ENCODE measurements at places on chromosomes 16 and 17.

DNA sequence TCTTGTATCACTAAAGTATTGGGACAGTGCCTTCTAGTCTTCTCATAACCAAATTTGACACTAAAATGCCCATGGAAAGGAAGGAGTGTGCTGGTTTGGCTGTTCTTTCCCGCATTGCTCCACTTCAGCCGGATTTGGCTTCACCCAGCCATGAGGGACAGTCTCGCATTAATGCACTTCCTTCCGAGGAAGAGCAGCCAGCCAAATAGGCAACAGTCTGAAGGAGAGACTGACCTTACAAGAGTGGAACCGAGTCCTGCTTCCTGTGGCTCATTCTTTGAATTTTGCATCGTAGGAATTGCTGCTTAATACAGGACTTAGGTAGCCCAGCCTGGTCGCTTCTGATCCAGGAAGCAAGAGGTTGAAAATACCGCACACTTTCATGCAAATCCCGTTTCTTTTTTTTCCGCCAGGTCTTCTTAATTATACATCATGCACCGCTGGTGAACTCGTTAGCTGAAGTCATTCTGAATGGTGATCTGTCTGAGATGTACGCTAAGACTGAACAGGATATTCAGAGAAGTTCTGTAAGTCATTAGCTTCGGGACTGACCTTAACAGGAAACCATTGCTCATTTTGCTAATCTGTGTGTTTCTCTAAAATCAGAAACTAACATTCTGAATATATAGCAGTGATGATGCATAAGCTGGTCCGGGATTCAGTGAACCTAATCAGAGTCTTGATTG is 38.2 kb downstream of the CLEC16A start:
- DNase-seq: no peak

DNA sequence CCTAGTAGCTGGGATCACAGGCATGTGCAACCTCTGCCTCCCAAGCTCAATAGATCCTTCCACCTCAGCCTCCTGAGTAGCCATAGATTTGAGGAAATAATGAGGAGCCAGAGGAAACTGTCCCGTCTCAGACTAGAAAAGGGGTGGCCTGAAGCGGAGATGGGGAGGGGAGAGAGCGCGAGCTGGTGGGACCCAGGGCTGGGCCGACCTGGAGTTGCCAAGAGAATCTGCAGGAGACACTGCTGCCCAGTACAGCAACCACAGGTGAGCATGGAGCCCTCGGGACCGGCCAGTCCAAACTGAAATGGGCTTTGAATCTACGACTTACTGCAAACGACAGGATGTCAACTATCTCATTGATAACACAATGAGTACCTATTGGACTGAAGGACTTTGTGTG is 24.3 kb downstream of the CD300A start:
- no peak for DNase-seq

DNA sequence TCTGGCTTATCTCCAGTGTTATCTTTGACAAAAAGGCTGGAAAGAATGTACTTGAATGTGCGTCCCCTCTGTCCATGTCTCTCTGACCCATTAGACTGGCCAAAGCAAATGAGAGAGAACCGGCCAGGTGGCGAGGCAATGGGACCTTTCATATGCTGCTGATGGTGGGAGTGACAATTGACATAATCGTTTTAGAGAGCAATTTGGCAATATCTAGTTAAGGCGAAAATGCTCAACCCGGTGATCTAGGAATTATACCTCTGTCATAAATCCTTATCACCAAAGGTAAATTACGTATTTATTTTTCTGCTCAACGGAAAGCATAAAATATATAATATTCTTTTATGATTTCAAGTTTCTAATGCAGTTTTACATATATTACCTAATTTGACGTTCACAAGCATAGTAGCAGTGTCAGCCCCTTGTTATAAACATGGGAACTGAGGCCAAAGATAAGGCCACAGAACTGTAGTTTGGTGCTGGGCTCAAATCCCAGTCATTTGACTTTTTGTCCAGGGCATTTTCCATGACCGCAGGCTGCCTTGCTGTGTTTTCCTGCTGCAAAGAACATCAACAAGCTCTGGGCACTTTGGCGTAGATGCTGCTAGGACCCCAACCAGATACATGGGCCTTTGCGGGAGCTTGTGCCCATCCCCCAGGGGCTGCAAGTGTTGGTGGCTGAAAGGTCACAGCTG is 14.7 kb upstream of the SDK2 start:
- DNase-seq: no peak

DNA sequence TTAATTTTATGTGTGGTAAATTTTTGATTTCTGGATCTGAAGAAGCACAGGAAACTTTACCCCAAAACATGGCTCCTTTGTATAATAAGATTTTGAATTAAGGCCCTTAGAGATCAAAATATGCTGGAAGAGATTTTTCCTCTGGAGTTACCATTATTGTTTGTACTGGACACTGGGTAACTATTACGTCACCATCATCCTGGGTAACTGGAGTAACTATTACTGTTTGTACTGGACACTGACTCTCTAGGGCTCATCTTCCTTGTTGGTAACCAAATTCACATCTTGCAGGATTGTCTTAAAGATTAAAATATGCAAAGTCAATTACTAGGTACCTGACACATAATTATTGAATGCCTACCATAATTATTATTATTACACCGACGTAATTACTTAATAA is 593.8 kb upstream of the GOT2 start:
- no peak for DNase-seq

DNA sequence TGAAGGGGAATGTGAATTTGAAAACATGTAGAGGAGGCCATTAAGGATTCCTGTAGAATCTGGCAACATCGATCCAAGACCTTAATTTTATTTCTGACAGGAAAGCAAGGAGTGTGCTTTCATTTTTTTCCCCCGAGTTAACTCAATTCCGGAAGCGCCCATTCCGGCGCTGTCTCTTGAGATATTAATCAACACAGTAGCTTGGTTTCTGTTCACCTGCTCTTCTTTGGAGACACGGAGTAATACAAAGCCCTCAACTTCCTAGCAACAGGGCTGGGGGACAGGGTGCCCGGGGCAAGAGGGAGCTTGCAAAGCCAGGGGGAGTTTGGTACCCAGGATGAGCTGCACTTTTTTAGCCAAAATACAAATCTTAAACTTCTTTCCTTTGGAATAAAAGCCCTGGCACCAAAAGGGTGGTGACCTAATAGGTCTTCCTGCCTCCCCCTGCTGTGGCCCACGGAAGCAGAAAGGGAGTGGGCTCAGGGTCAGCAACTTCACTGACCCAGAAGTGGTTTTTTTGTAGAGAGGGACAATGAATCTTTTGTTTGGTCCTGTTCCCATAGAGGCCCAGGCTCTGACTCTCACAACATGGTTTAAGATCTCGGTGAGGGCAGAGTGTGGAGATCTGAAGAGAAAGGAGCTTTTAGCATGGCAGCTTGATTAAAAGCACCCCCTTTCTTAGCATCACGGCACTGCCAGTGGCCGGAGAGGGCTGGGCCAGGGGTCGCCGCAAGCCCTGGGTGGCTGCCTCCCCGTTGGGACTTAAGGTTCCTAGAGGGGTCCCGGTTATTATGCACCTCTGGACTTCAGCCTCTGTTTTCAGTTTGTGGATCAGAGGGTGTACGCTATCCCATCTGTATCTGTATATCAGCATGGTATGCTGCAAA is 207.3 kb downstream of the CCDC182 start:
- no peak for DNase-seq

GRCh38 chr16:55557186-55557585 is 9.3 kb upstream of the CAPNS2 start:
- DNase-seq: no peak

- DNase-seq: no peak
These were observed 109.5 kb downstream of the CDH13 start for GRCh38 chr16:82736224-82736623.

- no peak for DNase-seq
These were observed 67.8 kb downstream of the ADCY9 start for GRCh38 chr16:4048481-4048880.

DNA sequence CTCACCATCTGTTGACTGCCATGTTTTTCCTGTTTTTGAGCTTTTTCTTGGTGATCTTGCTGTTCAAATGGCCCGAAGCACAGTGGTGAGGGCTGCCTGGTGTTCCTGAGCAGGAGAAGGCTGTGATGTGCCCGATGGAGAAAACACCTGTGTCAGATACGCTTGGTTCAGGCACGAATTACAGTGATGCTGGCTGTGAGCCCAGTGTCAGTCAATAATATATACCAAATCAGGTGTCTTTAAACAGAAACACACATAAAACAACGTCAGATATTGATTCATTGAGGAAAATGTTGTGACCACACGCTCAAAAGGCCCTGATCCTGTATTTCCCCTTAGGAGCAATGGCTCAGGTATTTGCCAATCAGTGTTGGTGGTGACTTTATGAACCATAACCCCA is 111.7 kb downstream of the SDR42E1 start:
- no peak for DNase-seq

DNA sequence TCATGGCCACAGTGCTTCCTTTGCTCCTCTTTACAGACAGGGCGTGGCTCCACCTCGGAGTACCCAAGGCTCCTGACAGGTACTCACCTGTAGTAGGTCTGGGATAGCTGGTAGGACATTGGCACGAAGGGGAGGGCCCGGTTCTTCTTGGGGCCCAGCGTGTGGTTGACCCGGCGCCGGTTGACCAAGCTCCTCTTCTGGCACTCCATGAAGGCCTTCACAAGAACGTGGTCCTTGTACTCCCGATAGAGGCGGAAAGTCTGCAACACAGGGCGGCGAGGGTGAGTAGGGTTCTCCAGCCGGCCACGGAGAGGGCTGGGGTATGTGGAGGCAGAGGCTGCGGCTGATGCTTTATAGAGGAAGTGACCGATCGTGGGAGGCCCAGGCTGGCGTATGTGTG is 69.7 kb downstream of the IL21R start:
- DNase-seq: no peak

GRCh38 chr16:1168837-1169236 is 15.9 kb downstream of the CACNA1H start:
- DNase-seq: no peak

DNA sequence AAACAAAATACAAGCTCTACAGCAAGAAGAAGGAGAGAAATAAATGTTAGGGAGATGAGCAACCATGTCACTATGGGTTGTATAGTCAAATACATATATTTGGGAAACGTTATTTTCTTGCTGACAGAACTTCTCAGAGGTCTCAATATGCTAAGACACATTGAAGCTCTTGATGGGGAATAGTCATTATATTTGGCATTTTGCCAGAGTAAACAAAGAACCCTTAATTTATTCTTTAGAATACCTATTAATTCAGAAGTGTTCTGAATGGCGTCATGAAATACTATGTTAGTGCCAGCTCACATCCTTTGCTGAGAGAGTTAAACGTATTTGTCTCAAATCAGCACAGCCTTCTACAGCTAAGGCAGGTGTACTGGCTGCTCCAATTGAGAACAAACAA is 458.9 kb downstream of the CDH13 start:
- DNase-seq: no peak

DNA sequence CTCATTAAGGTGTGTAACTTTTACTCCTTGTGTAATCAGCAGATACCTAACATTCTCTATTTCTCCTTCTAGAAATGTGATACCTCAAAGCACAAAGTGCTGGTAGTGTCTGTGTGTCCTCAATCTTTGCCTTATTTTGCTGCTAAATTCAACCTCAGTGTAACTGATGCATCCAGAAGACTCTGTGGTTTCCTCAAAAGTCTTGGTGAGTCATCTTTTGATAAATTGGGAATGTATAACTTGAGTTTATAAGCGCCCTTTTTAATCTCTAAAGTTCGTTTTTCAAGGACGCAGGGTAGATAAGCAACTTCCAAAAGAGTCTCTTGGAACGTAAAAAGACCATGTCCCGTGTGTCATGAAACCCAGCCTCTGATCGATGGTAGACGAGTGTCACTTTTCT is 10.2 kb downstream of the NARF start:
- DNase-seq: no peak

DNA sequence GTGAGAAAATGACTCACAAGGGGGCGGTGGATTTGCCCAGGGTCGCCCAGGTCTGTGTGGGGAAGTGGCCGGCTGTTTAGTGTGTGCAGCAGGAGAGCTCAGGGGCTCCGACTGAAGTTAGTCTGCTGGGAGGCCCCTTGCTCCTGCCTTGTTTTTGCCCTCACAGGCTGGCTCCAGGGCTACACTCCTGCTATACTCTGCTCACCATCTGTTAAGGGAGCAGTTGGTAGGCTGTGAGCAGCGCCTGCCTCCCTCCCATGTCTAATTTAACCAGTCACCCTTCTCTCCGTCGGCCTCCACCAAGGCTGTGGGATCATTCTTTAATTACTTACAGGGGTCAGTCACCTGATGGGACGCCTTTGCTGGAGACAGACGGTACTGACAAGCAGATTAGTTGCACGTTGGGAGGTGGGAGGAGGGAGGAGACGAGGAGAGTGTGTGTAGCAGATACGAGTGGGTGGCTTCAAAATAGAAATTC is 35.5 kb downstream of the KSR1 start:
- no peak for DNase-seq

DNA sequence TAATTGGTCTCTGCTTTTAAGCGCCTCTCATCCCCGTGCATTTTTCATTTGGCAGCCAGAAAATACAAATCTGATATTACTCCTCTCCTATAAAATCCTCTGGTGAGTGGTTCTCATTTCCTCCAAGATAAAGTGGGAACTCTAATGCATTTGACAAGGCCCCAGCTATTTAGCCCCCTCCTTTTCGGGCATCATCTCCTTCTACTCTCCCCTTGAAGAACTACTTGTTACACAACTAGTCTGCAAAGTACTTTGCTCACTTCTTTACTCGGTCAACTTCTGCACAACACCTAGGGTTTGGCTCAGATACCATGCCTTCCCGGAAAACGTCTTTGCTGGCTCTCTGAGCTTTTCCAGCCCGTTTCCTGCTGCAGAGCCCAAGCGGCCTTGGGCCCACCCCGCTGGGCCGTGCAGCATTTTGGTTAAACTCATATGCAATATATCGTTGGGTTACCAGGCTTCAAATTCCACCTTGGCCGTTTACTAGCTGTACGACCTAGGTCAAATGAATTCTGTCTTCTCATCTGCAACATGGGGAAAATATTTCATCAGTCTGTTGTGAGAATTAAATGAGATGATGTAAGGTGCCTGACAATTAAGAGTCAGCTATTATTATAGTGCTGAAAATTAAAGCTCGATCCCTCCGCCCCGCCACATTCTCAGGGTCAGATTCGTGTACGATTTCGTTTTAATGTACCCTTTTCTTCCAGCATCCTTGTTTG is 883 bp upstream of the TAF15 start:
- no peak for DNase-seq

DNA sequence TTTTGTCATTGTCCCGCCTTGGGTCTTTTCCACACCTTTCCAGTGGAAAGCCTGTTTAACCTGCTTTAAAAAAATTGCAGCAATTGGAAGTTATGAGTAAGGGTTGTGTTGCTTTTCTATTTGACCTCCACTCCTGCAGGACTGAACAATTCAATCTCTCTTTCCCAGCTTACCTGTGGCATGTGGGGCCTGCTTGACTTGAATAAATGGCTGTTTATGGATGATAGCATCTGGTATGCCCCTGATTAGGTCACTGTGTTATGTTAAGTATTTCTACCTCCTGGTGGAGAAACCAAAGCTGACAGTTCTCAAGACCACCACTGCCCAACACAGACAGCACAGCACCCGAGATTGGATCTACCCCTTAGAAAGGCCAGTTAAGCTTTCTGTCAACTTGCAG is 64.8 kb upstream of the NOG start:
- DNase-seq: no peak

DNA sequence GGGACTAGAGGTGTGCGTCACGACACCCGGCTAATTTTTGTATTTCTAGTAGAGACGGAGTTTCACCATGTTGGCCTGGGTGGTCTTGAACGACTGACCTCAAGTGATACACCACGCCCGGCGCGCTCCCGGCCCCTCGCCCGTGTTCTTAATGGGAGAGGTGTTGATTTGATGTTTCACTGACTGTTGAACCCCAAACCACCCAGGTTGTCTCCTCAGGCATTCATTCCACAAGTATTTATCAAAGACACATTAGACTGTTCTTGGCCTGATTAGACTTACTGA is 1.4 kb downstream of the CENPN start:
- no peak for DNase-seq

- DNase-seq: no peak
These were observed 109.1 kb downstream of the C16orf78 start for GRCh38 chr16:49482690-49483089.
